ENCODE measurements at places on chromosomes 5 and 9.

- no peak for DNase-seq
Observed at GRCh38 chr5:172777881-172778814, 7.2 kb upstream of the DUSP1 start.

DNA sequence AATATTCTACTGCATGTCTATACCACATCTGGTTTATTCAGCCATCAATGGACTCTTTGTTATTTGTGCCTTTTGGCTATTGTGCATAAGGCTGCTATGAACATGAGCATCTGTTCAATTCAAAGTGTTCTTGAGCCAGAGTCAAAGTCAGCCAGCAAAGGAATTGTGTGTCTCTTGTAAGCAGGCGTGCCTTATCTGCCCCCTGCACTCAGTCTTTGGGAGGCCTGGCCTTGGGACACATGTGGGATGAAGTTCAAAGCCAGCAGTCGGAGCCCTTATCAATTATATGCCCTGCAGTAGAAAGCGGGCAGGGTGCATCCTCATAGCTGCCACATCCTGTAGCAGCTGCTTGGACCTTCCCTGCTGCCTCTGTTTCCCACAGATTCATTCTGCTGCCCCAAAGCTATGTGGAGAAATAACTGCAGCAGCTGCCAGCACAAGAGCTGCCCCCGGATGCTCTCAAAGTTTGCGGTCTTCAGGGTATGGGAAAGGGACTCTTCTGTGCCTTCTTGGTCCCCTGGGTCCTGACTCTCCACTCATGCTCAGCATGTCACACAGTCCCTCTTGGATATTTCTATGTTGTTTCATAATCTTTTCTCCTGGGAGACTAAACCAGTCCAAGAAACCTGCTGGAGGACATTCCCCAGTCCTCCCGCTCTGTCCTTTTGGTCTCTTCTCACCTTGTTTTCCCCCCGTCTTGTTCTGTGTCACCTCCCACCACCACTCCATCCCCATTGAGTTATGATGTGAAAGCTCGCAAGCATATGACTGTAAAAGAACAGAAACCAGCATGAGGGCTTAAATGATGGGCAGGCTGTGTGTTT is 35.9 kb downstream of the STOM start:
- no peak for DNase-seq

GRCh38 chr9:77879437-77879943 is 152.1 kb downstream of the GNAQ start:
- no peak for DNase-seq

GRCh38 chr5:146399481-146399880 is 47.7 kb upstream of the TCERG1 start:
- no peak for DNase-seq

GRCh38 chr5:67021521-67021920 is 175.1 kb downstream of the CD180 start:
- DNase-seq: no peak

- no peak for DNase-seq
Observed at GRCh38 chr9:76772686-76773445, 8.6 kb downstream of the PCA3 start.

- DNase-seq: no peak
Observed at GRCh38 chr9:9783211-9783610, 829.6 kb downstream of the PTPRD start.

DNA sequence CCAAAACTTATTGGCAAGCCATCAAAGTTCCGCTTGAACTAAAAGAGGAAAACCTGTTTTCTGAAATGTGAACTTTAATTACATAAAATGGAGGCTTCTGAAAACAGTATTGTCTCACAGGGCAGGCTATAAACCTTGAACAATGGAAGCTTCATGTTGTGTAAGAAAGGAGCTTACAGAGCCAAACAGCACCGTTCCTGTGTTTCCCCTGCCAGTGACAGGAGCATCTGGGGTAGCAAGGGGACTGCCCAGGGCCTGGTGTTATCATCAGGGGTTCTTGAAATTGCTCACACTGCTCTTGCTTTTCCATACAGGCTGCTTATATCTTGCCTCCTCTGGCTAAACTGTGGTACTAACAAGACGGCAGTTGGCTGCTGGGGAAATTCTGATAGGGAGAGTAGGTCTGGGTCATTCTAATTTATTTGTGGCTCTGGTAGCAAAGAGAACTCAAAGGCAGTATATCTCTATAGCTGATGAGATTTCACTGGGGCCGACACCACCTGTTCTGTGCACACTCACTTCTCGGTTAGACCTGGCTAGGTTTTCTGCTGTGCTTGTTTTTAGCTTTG is 40.4 kb downstream of the BASP1 start:
- DNase-seq: no peak

- no peak for DNase-seq
Observed at GRCh38 chr5:164256954-164257353, 751.5 kb downstream of the MAT2B start.

- DNase-seq: no peak
Observed at GRCh38 chr9:14433351-14434157, 119.6 kb upstream of the NFIB start.

DNA sequence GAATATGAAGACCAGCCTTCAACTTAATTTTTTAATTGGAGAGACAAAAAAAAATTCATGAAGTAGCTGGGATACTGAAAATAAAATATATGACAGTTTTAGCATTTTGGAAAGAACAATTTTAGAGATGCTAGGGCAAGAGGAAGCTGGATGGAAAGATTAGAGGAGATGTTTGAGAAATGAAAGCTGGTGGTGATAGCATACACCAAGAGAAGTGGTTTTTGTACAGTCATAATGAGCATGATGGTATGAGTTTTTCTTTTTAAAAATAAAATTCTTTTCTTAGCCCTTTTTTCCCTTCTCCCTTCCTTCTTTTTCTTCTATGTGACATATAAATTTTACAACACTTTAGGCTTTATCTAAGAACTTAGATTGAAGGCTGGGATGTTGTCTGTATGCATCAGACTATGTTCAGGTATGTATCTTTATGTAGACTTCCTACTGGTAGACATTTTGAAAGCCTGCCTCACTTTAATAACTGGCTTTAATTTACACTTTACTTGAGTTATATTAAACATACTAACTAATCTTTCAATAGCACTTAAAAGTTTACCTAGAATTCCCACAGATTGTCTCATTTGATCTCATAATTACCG is 522.5 kb downstream of the TLE4 start:
- no peak for DNase-seq

GRCh38 chr5:135456238-135457099 is 4.3 kb upstream of the TIFAB start:
- DNase-seq: no peak

GRCh38 chr5:68845131-68845530 is 248.7 kb upstream of the SLC30A5 start:
- no peak for DNase-seq

Measured in cortex of kidney (tissue), 1 donor.